Stimulated activated CD4-positive, alpha-beta T cell treated with anti-CD3 and anti-CD28 coated beads, Interleukin-4, amount 100 ng/mL, for 48 hours (primary cell): ENCODE measurements at places on chromosomes 11 and 22.

DNA sequence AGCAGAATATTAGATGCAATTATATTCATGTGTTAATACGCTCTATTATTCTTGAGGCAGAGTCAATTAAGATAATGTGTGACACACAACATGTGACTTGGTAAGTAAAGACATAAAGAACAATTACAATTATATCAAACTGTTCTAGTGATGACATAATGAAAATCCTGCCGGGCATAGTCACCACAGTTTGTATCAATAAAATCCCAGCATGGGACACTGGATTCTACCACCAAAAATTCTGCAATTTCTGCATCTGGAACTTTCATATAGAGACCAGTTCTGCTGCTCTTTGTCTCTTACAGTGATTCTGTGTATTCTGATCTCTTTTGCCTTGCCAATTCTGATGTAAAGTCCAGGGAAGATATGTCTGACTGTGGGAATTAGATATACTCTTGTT lies 495.6 kb upstream of the LRRC4C start:
- DNase-seq = no peak

- no peak for DNase-seq
Observed at GRCh38 chr22:49291781-49292180, 535.9 kb downstream of the BRD1 start.

GRCh38 chr11:126114486-126115126 lies 51.9 kb upstream of the CDON start:
- no peak for DNase-seq

DNA sequence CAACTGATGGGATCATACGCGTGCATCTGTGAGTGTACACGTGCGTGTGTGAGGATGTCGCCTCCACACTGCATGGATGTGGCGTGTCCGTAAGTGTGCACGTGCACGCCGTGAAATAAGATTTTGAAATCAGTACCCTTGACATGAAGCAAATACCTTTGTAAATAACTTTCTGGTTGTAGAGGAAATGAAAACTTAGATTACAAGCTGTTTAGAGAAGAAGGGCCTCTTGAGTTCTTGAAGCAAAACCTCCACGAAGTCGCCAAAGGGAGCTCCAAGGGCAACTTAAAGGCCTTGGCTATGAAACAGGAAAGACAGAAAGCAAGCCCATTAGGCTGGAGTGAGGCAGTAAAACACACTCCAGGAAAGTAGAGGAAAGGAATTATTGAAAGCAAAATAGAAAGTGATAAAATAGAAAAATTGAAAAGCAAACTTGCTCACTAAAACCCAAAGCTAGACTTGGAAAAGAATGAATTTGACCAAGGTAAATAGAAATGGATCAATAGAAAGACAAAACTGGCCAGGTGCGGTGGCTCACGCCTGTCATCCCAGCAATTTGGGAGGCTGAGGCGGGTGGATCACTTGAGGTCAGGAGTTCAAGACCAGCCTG lies 29.7 kb upstream of the TOLLIP start:
- DNase-seq = no peak

- DNase-seq = no peak
Observed at GRCh38 chr11:84019571-84020194, 733.5 kb upstream of the CCDC90B start.
